Psoas muscle (tissue), 8 donors: ENCODE measurements at places on chromosomes 4 and X. TPM values are rescaled to one million over a fixed set of nuclear protein-coding genes. Genes with fewer than 3 reads are reported as not detected.

ADAMTS3 gene
- polyA plus RNA-seq, result 0.08 TPM

LAGE3 gene
- 24.3 TPM for polyA plus RNA-seq

GRIA2 gene
- not detected for polyA plus RNA-seq

EDNRA gene
- polyA plus RNA-seq, result 0.87 TPM

TLR6 gene
- 0.12 TPM for polyA plus RNA-seq

CCDC110 gene
- polyA plus RNA-seq, result 0.07 TPM

PCDH10 gene
- 0.01 TPM for polyA plus RNA-seq

RTL5 gene
- polyA plus RNA-seq, result 0.48 TPM

PRRG3 gene
- 0.14 TPM for polyA plus RNA-seq

CC2D2A gene
- 2.3 TPM for polyA plus RNA-seq

HHIP gene
- 0.34 TPM for polyA plus RNA-seq

RHOXF1 gene
- polyA plus RNA-seq, result not detected
